Activated T-helper 2 cell treated with anti-CD3 and anti-CD28 coated beads, Interferon-gamma antibody, Interleukin-2, Interleukin-4, amounts not matched to agents 10 μg/mL and 5 μg/mL and 100 μg/mL, durations not matched to agents 14 hours and 24 hours and 36 hours (primary cell): ENCODE measurements at places on chromosomes 16 and 17.
A peak's percentile ranks its signal among the peaks of the same experiment; 100 is the strongest.

DNA sequence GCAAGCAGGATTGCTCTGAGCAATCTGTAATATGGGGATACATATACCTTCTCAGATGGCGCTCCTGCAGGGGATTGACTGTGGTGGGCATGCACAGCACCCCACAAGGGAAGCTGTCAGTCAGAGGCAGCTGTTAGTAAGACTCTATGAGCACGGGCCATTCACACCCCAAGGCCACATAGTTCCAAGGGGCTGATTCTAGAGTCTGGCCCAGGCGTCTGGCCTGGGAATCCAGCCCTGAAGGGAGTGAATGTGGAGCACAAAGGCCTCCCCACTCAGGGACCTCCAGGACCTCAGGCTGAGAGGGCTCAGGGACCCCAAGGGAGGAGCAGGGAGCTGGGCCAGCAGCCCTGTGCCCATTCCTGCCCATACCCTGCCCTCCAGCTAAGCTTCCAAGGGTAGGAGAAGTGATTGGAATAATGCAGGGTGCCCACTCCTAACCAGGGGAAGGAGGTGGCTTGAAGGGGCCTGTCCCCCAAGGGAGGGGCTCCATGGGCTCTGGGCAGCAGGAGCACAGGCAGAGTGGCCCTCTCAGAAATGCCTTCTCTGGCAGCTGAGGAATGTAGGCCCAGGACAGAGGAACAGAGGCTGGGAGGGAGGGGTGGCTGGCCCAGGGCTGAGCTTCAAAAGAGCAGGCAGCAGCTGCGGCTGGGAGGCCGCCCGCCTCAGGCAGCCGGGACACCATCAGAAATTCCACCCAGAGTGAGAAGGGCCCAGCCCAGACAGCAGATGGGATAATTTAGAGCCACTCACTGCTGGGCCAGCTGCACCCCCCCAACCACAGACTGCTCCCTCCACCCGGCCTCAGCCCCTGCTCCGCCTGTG is 48.9 kb upstream of the MRPS23 start:
- peaks cover 16% of the 10 kb centered on the region for H3K4me1 ChIP-seq
- no peak for DNase-seq
- no peak overlapping the region for H3K27ac ChIP-seq
- no peaks in the 10 kb centered on the region for H3K36me3 ChIP-seq
- H3K4me3 ChIP-seq = no peak overlapping the region

GRCh38 chr17:75910699-75911098 is 6.0 kb upstream of the MRPL38 start:
- H3K27me3 ChIP-seq = no peaks in the 10 kb centered on the region
- H3K27ac ChIP-seq = no peak overlapping the region
- peaks cover 5% of the 10 kb centered on the region for H3K4me1 ChIP-seq
- H3K36me3 ChIP-seq = no peaks in the 10 kb centered on the region

- H3K27ac ChIP-seq = no peak overlapping the region
- H3K4me1 ChIP-seq = peaks cover 4% of the 10 kb centered on the region
- H3K36me3 ChIP-seq = no peaks in the 10 kb centered on the region
- no peaks in the 10 kb centered on the region for H3K27me3 ChIP-seq
- H3K4me3 ChIP-seq = no peak overlapping the region
Observed at GRCh38 chr17:70621566-70621965, 452.2 kb downstream of the KCNJ2 start.

- H3K4me3 ChIP-seq = no peak overlapping the region
- peaks cover 10% of the 10 kb centered on the region for H3K4me1 ChIP-seq
- no peak for DNase-seq
- H3K27me3 ChIP-seq = no peaks in the 10 kb centered on the region
- no peak overlapping the region for H3K27ac ChIP-seq
Observed at GRCh38 chr17:9529033-9529700, 46.5 kb downstream of the STX8 start.

DNA sequence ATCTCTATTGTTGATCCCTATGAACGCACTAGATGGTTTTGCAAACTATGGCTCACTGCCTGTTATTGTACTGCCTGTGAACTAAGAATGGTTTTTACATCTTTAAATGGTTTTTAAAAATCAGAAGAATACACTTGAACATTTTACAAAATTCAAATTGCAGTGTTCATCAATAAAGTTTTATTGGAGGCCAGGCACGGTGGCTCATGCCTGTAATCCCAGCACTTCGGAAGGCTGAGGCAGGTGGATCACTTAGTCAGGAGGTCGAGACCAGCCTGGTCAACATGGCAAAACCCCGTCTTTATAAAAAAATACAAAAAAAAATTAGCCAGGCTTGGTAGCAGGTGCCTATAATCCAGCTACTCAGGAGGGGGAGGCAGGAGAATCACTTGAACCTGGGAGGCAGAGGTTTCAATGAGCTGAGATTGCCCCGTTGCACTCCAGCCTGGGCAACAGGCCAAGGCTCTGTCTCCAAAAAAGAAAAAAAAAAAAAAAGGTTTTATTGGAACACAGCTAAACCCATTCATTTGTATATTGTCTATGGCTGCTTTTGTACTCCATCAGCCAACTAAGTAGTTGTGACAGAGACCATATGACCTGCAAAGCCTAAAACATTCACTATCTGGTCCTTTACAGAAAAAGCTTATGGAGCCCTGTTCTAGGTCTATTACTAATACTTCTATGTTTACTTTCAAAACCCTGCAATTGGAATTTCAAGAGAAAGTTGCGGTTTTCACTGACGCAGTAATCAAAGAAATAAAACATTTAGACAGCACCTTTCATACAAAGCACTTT is 18.9 kb downstream of the IKZF3 start:
- H3K4me1 ChIP-seq = peaks cover 55% of the 10 kb centered on the region
- H3K27me3 ChIP-seq = no peaks in the 10 kb centered on the region
- peaks cover 34% of the 10 kb centered on the region for H3K36me3 ChIP-seq
- no peak overlapping the region for H3K27ac ChIP-seq
- H3K4me3 ChIP-seq = no peak overlapping the region
- no peak for DNase-seq

- no peak for DNase-seq
- H3K27ac ChIP-seq = peak overlapping the region; percentile 89
- H3K36me3 ChIP-seq = peaks cover 21% of the 10 kb centered on the region
Observed at GRCh38 chr16:84138824-84139627, 6.0 kb downstream of the HSDL1 start.
